SJSA1 (cell line): ENCODE measurements at places on chromosomes 1 and 21. TPM values are rescaled to one million over a fixed set of nuclear protein-coding genes. Genes with fewer than 3 reads are reported as not detected.

DNA sequence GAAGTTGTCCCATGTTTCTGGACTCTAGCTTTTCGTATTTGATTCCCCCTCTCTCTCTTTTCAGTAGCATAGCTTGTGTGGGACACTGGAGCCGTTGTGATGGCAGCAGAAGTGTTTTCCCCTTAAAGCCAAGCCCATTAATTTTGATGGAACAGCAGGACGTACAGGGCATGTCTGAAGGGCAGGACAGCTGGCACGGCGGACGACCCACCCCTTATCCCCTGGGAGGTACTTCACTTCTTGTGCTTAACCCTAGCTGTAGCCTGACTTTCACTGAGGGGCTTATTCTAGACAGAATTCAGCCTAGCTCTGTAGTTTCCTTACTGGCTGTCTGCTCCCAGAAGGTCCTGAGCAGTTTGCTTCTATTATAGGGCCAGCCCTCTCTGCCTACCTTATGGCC, 8.6 kb upstream of the PPFIA4 start:
- H3K27ac ChIP-seq = no peak overlapping the region
- H3K36me3 ChIP-seq = peaks cover 93% of the 10 kb centered on the region
- DNase-seq = no peak
- no peaks in the 10 kb centered on the region for H3K4me1 ChIP-seq
- no peaks in the 10 kb centered on the region for H3K27me3 ChIP-seq

- H3K27me3 ChIP-seq = no peaks in the 10 kb centered on the region
- H3K36me3 ChIP-seq = no peaks in the 10 kb centered on the region
- DNase-seq = no peak
- H3K4me1 ChIP-seq = peaks cover 13% of the 10 kb centered on the region
These were observed 184.6 kb downstream of the RHOU start for GRCh38 chr1:228919914-228920313.

DNA sequence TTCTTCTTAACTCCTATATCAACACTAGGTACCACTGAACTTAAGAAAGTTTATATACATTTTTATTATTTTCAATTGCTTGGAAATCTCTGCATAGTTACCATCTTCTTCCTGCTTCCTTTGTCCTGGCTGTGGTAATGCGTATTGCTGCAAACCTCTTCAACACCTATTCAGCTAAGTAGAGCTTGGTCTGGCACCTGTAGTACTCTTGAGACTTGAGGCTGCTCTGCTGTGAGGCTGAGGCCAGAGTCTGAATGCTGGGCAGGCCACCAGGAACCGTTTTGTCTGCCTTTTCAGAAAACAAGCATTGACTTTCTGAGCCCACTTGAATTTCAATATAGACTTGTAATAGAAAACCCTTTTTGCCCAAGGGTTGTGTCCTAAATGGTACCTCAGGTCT, 52.0 kb upstream of the RGS2 start:
- H3K4me1 ChIP-seq = no peaks in the 10 kb centered on the region
- no peaks in the 10 kb centered on the region for H3K27me3 ChIP-seq
- no peak overlapping the region for H3K27ac ChIP-seq
- no peak overlapping the region for H3K4me3 ChIP-seq

DNA sequence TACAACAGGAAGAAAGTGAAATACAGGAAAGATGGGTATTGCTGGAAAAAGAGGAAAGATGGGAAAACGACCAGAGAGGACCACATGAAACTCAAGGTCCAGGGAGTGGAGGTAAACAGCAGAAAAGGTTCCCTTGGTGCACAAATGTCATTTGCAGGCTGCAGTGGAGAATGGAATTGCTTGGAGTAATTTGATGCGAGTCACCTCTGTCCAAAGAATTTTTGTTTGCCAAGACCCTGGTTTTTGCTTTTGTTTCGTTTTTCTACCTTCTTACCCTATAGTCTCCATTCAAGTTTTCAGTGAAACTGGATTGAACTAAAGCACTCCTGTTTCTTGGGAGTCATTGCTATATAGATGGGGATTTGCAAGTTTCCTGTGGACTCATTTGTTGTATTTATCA, 464.3 kb downstream of the CAMTA1 start:
- no peak overlapping the region for H3K27ac ChIP-seq
- no peaks in the 10 kb centered on the region for H3K36me3 ChIP-seq
- no peak for DNase-seq
- no peaks in the 10 kb centered on the region; the same call in 1 of the 2 replicates for H3K4me1 ChIP-seq
- H3K4me3 ChIP-seq = no peak overlapping the region

GRCh38 chr1:231969076-231969475, 342.5 kb downstream of the DISC1 start:
- H3K36me3 ChIP-seq = no peaks in the 10 kb centered on the region
- DNase-seq = no peak
- H3K4me1 ChIP-seq = no peaks in the 10 kb centered on the region
- no peak overlapping the region for H3K27ac ChIP-seq
- H3K4me3 ChIP-seq = no peak overlapping the region

- H3K27ac ChIP-seq = no peak overlapping the region
- DNase-seq = no peak
- H3K36me3 ChIP-seq = no peaks in the 10 kb centered on the region
- no peak overlapping the region for H3K4me3 ChIP-seq
- peaks cover 9% of the 10 kb centered on the region for H3K4me1 ChIP-seq
These were observed 8.0 kb upstream of the ETV3 start for GRCh38 chr1:157146244-157146643.

Gene OR10J5
- total RNA-seq = not detected in 2 replicates

Gene COL11A1
- total RNA-seq = 470 and 511 TPM in 2 replicates

Gene DYNLT4
- total RNA-seq = not detected in 2 replicates

Gene SH3BP5L
- total RNA-seq = 26.1 and 34.1 TPM in 2 replicates

Gene TINAGL1
- total RNA-seq = 14.9 and 25.9 TPM in 2 replicates

Gene LZIC
- total RNA-seq = 74.8 and 87.6 TPM in 2 replicates

Gene MATN1
- 0.26 TPM in 1 of 2 replicates, not detected in the other for total RNA-seq
